Activated naive CD8-positive, alpha-beta T cell treated with anti-CD3 and anti-CD28 coated beads, Interleukin-2, amount 10 ng/mL, durations not matched to agents 7 days and 5 days (primary cell): ENCODE measurements at places on chromosomes 11 and 22. TPM values are rescaled to one million over a fixed set of nuclear protein-coding genes. Genes with fewer than 3 reads are reported as not detected.
A peak's percentile ranks its signal among the peaks of the same experiment; 100 is the strongest.

DNA sequence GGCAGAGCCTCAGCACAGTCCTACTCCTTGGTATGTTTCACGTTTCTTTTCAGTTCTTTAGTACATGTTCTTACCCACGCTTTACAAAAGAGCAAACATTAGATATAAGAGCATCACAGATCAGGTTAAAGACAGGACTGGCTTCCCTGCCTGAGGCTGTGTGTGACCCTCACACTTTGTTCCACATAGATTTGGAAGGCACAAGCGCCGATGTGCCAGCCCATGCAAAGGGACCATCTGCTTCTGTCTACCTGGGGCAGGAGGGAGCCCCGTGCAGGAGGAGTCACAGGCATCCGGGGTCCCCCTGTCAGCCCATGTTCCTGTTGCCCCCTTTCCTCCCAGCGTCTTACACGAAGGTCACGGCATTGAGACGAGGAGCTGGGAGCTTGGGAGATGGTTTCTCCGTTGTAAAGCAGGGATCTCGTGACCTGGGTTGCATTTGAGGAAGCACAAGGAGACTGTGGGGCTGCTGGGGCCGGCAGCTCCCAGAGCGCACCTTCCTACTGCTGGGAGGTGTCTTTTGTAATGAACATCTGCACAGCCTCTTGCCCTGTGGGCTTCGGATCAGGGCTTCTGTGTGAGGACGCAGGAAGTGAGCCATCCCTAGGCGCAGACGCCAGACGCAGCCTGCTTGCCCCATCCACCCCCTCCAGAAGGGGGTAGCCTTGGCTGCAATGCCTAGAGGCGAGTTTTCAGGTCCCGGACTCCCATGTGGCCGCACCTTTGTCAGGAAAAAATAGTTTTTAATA, 72.6 kb downstream of the SCN3B start:
- H3K4me3 ChIP-seq: no peak overlapping the region
- no peak overlapping the region for H3K27ac ChIP-seq
- no peaks in the 10 kb centered on the region for H3K27me3 ChIP-seq
- H3K4me1 ChIP-seq: peaks cover 12% of the 10 kb centered on the region
- no peak for DNase-seq
- H3K36me3 ChIP-seq: peaks cover 6% of the 10 kb centered on the region

- H3K27me3 ChIP-seq: no peaks in the 10 kb centered on the region
- peak; percentile 21 for DNase-seq
Observed at GRCh38 chr11:65412271-65413076, 10.1 kb upstream of the NEAT1 start.

The MAJIN gene
- total RNA-seq: not detected

The MGAT3 gene
- 7.0 TPM for total RNA-seq

DNA sequence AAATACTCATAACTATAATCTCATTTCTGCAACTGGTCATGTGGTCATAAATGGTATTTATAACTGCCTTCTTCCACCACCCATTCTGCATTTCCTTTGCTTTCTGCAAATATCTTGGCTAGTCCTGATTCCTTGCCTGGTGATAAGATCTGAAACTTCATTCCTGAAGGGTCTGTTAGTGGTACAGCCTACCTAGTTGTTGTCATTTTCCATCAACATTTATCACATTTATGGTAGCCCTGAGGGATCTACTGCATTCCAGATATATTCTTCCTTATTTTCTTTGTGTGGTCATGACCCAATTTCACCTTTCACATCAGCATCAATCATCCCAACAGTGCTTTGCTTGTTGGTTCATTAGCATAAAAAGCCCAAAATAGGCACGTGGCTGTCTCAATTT, 50.1 kb downstream of the DDX6 start:
- H3K36me3 ChIP-seq: no peaks in the 10 kb centered on the region
- no peaks in the 10 kb centered on the region for H3K4me1 ChIP-seq
- DNase-seq: no peak
- H3K27ac ChIP-seq: no peak overlapping the region
- no peak overlapping the region for H3K4me3 ChIP-seq
- H3K27me3 ChIP-seq: no peaks in the 10 kb centered on the region

DNA sequence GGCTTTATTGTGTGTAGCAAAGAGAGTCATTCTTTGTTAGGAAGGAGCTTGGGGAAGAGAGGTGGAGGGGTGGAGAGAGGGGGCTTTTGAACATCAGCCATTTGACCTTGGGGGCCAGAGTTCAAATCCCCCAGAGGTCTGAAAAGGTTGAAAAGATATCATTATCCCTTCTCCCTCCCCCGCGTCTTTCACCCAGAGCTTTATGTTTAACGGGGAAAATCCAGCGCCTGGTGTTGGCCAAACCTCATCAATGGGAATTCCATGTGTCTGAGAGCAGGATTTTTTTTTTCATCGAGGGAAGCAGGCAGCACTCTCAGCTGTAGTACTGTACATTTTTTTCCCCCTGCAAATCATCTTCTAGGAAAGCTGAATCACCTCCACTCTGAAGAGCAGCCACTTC, 122.4 kb upstream of the HSD17B12 start:
- H3K27ac ChIP-seq: no peak overlapping the region
- no peak for DNase-seq

- H3K36me3 ChIP-seq: peaks cover 4% of the 10 kb centered on the region
- peaks cover 8% of the 10 kb centered on the region for H3K4me1 ChIP-seq
- H3K27ac ChIP-seq: no peak overlapping the region
- H3K27me3 ChIP-seq: no peaks in the 10 kb centered on the region
- no peak overlapping the region for H3K4me3 ChIP-seq
Observed at GRCh38 chr11:46461461-46461927, 69.9 kb upstream of the CHRM4 start.
